ENCODE measurements at places on chromosomes 6 and 20. TPM values are rescaled to one million over a fixed set of nuclear protein-coding genes. Genes with fewer than 3 reads are reported as not detected.
A peak's percentile ranks its signal among the peaks of the same experiment; 100 is the strongest.

- DNase-seq = peak; percentile 7
Measured at GRCh38 chr6:84150705-84151104, 76.7 kb downstream of the CEP162 start.

DNA sequence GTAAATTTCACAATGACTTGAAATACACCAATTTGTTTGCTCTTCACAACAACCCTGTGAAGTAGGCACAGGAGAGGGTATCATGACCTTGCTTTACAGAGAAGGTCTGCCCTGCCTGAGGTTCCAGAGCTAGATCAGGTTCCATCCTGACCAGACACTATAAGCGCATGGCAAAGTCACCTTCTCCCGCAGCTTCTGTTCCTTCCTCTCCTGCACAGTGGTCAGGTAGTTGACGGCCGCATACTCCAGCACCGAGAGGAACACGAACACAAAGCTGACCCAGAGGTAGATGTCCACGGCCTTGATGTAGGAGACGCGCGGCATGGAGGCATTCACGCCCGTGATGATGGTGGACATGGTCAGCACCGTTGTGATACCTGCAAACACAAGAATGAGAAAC lies 34.3 kb downstream of the PM20D2 start:
- no peak for DNase-seq

GRCh38 chr6:154960854-154961530 lies 34.1 kb upstream of the TIAM2 start:
- no peak for DNase-seq

DNA sequence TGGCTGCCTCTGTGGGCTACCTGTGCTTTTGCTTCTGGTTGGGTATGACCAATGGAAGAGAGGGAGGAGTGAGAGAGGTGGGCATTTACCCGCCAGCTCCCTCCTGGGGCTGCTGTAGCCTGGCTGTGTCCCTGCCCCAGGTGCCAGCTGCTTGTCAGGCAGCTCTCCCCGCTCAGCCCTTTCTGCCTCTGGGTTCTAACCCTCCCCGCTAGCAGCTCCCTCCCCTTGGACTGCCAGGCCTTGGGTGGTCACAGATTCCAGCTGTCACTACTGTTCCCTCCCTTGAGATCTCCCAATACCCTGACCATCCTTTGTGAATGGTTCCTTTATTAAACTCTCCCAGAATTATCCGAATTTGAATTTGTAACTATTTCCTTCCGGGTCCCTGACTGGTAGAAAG lies 95.5 kb upstream of the RNF24 start:
- no peak for DNase-seq

The ANGPT4 gene
- not detected for total RNA-seq

The CLIC5 gene
- total RNA-seq = not detected

The ADAM33 gene
- total RNA-seq = not detected

Measured in SK-MEL-5 (cell line).